ENCODE measurements at places on chromosomes 16 and 17. TPM values are rescaled to one million over a fixed set of nuclear protein-coding genes. Genes with fewer than 3 reads are reported as not detected.

The WNT9B gene
- 0.62 TPM for total RNA-seq

The LPO gene
- 0.62 TPM for total RNA-seq

- DNase-seq, result no peak
- H3K4me1 ChIP-seq, result no peaks in the 10 kb centered on the region
- no peaks in the 10 kb centered on the region for H3K27me3 ChIP-seq
- no peak overlapping the region for H3K27ac ChIP-seq
These were observed 147.9 kb downstream of the STXBP4 start for GRCh38 chr17:55116440-55116914.

DNA sequence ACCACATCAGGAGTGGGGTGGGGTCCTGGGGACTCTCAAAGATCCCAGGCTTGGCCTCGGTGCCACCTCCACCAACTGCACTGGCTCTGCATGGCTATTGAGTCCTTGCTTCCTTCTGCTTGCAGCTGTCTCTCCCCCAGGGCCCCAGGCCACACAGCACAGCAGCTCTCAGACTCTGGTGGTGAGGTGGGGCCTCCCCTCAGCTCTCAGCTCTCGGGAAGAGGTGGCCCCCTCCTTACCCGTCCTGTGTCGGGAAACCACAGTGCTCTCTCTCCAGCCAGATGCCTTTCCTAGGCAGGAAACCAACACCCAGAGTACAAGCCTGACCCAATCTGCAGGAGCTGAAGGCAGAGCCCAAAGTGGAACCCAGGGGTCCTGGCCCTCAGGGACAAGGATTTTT, 18.5 kb downstream of the SRCIN1 start:
- no peak overlapping the region for H3K4me3 ChIP-seq
- no peak for DNase-seq
- H3K27me3 ChIP-seq, result peaks cover 18% of the 10 kb centered on the region
- no peaks in the 10 kb centered on the region for H3K36me3 ChIP-seq
- no peak overlapping the region for H3K27ac ChIP-seq

GRCh38 chr17:40699853-40700252, 3.7 kb downstream of the KRT24 start:
- H3K36me3 ChIP-seq, result no peaks in the 10 kb centered on the region
- DNase-seq, result no peak
- no peaks in the 10 kb centered on the region for H3K27me3 ChIP-seq

The PLCG2 gene
- 5.9 TPM for total RNA-seq

DNA sequence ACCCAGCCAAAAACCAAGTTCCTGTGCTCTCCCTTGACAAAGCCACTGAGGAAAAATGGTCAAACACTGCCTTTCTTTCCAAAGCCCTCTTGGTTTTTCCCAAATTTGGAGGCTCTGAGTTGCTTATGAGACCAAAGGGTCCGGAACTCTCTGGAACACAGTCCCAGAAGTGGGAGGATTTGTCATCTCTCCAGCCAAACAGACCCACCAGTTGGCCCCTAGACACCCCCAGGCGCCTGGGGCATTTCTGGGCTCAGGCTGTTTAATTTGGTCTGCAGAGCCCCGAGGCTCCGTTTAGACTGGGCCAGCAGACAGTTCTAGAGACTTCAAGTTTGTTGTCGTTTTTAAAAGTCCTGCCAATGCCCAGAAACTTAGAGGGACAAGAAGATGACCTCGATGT, 239.1 kb downstream of the SEC14L1 start:
- no peak overlapping the region for H3K27ac ChIP-seq
- peaks cover 64% of the 10 kb centered on the region for H3K4me1 ChIP-seq
- H3K27me3 ChIP-seq, result no peaks in the 10 kb centered on the region
- no peak overlapping the region for H3K4me3 ChIP-seq
- no peak for DNase-seq
- no peaks in the 10 kb centered on the region for H3K36me3 ChIP-seq

GRCh38 chr17:31672161-31672819, 186.8 kb downstream of the COPRS start:
- no peaks in the 10 kb centered on the region for H3K4me1 ChIP-seq
- H3K36me3 ChIP-seq, result no peaks in the 10 kb centered on the region
- DNase-seq, result no peak
- H3K27me3 ChIP-seq, result no peaks in the 10 kb centered on the region
- H3K27ac ChIP-seq, result no peak overlapping the region

- DNase-seq, result no peak
- no peaks in the 10 kb centered on the region for H3K27me3 ChIP-seq
- H3K4me1 ChIP-seq, result peaks cover 21% of the 10 kb centered on the region
- H3K27ac ChIP-seq, result no peak overlapping the region
- H3K36me3 ChIP-seq, result no peaks in the 10 kb centered on the region
These were observed 8.2 kb downstream of the HSD3B7 start for GRCh38 chr16:30992931-30993816.

GRCh38 chr16:89315791-89316581, 98.5 kb downstream of the ZNF778 start:
- no peak for DNase-seq
- H3K27me3 ChIP-seq, result no peaks in the 10 kb centered on the region
- H3K27ac ChIP-seq, result peak overlapping the region; percentile 83
- H3K4me3 ChIP-seq, result no peak overlapping the region
- H3K4me1 ChIP-seq, result peaks cover 29% of the 10 kb centered on the region
- H3K36me3 ChIP-seq, result no peaks in the 10 kb centered on the region

The TBC1D16 gene
- 104 TPM for total RNA-seq

GRCh38 chr16:84751241-84751640, 51.4 kb downstream of the USP10 start:
- peaks cover 17% of the 10 kb centered on the region for H3K4me1 ChIP-seq
- no peak overlapping the region for H3K27ac ChIP-seq
- H3K36me3 ChIP-seq, result no peaks in the 10 kb centered on the region
- no peak overlapping the region for H3K4me3 ChIP-seq

- H3K36me3 ChIP-seq, result no peaks in the 10 kb centered on the region
- no peaks in the 10 kb centered on the region for H3K4me1 ChIP-seq
- H3K4me3 ChIP-seq, result no peak overlapping the region
- no peak overlapping the region for H3K27ac ChIP-seq
These were observed 207.5 kb downstream of the PRKCA start for GRCh38 chr17:66509926-66510325.

The ZP2 gene
- total RNA-seq, result not detected

DNA sequence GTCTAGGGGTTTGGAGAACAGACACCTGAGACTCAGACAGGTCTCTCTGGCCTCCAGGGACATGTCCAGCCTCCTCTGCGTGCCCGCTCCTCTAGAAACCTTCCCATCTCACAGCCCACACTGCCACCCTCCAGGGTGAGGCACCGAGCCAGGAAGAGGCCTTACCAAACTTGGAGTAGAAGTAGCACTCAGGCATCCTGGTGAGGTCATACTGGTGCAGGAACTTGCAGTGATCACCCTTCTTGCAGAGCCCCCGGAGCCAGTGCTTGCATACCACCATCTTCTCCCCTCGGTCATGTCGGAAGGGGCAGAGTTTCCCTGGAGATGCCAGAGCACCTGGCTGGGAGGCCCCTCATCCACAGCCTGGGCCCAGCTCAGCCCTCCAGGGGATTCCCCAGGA, 4.2 kb downstream of the CPSF4L start:
- no peaks in the 10 kb centered on the region for H3K27me3 ChIP-seq
- no peak overlapping the region for H3K27ac ChIP-seq
- H3K36me3 ChIP-seq, result no peaks in the 10 kb centered on the region
- no peak overlapping the region for H3K4me3 ChIP-seq
- DNase-seq, result no peak

The CACNA1H gene
- total RNA-seq, result 34.5 TPM

DNA sequence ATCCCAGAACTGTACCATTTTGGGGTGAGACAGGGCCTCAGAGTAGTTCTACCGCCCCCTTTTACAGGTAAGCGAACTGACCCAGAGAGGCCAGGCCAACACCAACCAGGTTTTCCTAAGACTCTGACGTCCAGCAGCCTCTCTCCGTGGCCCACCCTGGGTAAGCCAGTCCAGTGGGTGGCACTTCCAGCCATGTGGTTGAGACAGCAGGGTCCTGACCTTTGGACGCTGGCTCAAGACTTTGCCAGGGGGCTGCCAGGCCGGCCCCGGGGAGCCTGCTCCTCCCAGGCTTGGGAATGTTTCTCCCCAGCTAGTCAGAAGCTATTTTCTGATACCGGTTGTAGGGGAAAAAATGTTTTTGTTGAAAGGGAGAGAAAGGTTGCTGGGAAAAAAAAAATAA, 16.9 kb downstream of the GPRC5C start:
- no peak for DNase-seq
- H3K36me3 ChIP-seq, result no peaks in the 10 kb centered on the region
- H3K27ac ChIP-seq, result no peak overlapping the region
- peaks cover 3% of the 10 kb centered on the region for H3K4me1 ChIP-seq
- H3K27me3 ChIP-seq, result peaks cover 21% of the 10 kb centered on the region

The GGNBP2 gene
- total RNA-seq, result 41.2 TPM
